ENCODE measurements at places on chromosomes 16 and 17.
A peak's percentile ranks its signal among the peaks of the same experiment; 100 is the strongest.

DNA sequence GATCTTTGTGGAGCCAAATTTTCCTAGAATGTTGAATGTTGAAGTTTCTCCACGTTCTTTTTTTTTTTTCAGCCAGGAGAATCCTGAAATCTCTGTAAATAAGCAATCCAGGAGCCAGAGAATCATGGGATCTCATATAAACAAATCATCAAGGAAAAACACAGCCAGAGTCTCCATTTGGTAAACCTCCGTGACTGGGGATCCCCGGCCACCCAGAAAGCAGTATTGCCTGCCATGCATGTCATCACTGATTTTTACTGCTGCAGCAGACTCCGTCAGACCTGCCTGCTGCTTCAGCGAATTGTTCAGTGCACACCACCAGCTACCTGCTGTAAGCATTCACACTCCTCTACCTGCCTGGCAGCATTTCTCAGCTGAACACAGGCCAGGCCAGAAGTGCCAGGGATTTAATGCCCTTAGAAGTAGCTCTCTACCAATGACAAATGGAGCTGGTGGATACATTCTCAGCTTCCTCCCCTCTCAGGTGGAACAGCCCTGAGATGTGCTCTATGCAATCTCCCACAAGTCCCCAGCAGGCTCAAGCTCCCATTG, 158.6 kb downstream of the CYLD start:
- no peak for DNase-seq

GRCh38 chr17:5921512-5922282, 148.5 kb upstream of the WSCD1 start:
- no peak for DNase-seq

- no peak for DNase-seq
Observed at GRCh38 chr17:40796846-40797245, 2.9 kb downstream of the KRT28 start.

DNA sequence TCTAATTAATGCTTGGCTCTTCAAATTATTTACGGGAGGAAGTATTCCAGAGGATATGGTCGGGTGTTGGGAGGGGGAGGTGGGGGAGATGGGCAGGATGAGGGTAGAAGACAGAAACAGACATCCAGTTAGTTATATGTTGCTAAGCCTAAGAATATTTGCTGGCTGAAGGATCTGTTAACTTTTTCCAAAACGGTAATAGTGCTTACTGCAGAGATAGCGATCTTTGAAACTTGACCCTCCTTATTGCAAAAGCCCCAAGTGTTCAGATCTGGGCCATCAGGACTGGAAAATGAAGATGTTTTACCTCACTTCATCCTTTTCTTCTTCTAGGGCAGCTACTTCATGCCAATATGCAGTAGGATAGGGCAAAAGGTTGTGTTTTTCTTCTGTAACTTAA, 27.0 kb upstream of the MMD start:
- no peak for DNase-seq

DNA sequence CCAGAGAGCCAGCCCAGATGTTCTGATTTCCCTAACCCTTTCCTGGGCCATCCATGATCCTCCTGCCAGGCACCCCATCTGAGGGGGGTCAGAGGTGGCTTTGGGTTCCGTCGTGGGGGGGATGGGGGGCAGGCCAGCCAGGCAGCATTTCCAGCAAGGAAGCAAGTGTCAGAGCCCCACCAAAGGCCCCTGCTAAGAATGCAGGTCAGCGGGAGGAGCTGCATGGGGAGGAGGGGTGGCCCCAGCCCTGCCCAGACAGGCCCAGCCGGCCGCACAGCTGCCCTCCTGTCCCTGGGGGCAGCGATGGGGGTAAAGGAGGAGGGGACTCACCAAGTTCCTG, 2.3 kb upstream of the SCRN2 start:
- no peak for DNase-seq

GRCh38 chr17:59666235-59666634, 41.0 kb downstream of the PTRH2 start:
- DNase-seq: no peak

DNA sequence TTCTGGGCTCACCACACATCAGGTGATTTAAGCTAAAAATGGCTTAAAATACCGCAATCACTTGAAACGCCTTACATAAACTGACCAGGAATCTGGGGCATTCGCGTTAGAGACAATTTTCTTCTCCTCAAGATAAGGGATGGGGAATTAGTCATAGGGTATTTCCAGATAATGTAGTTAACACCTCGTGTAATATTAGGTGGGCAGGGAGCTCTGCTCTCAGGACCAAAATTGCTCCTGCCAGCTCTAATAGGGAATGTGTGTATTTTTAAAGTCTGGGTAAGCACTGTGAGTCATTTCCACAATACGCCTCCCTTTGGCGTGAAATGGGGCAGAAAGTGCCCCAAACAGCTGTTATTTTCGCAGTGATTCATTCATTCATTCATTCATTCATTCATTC, 408.6 kb downstream of the MAF start:
- no peak for DNase-seq

GRCh38 chr16:35873472-35873871, 2414.1 kb downstream of the TP53TG3F start:
- DNase-seq: no peak

DNA sequence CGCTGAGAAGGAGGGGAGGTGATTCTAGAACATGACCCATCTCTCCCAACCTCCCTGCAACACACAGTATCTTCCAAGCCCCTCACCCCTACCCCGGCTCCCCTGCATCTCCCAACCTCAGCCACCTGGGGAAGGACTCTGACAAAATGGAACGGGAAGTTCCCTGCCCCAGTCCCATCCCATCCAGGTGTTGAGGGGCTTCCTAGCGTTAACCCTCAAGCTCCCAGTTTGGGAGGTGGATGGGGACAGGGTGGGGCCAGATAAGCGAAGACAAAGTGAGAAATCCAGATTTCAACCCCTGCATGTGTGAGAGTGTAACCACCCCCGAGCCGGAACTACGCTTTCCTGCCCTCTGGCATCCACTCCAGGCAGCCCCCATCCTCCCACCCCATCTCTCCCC, 1.8 kb downstream of the ZSCAN10 start:
- DNase-seq: no peak

- DNase-seq: no peak
Observed at GRCh38 chr16:26985100-26986065, 81.3 kb upstream of the C16orf82 start.

- DNase-seq: no peak
Observed at GRCh38 chr17:6711681-6712057, 1.5 kb downstream of the SLC13A5 start.

- DNase-seq: no peak
Observed at GRCh38 chr16:11949527-11949926, 7.7 kb upstream of the NPIPB2 start.

DNA sequence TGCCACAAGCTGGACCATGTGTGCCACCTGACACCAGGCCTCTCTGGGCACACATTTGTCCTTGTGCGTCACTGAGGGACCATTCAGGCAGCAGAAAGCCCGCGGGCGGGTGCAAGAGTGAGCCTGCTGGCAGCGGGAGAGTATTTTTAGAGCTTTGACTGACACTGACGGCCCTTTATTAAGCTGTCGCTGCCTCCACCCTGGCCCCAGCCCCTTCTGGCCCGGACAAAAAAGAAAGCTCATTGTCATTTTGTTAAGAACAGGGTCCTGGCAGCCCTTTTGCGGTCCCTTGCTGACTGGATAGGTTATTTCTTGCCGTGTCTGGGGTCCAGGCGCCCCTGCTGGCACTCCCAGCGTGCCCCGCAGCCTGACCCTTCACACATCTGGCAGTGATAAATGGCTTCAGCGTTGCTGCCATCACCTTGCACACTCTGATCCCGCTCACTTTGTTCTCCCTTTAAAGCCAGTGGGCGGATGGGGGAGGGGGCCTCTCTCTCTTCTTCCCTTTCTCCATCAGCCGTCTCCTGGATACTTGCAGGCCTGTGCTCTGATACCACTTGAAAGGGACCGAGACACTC, 78.4 kb upstream of the NKD1 start:
- DNase-seq: no peak

DNA sequence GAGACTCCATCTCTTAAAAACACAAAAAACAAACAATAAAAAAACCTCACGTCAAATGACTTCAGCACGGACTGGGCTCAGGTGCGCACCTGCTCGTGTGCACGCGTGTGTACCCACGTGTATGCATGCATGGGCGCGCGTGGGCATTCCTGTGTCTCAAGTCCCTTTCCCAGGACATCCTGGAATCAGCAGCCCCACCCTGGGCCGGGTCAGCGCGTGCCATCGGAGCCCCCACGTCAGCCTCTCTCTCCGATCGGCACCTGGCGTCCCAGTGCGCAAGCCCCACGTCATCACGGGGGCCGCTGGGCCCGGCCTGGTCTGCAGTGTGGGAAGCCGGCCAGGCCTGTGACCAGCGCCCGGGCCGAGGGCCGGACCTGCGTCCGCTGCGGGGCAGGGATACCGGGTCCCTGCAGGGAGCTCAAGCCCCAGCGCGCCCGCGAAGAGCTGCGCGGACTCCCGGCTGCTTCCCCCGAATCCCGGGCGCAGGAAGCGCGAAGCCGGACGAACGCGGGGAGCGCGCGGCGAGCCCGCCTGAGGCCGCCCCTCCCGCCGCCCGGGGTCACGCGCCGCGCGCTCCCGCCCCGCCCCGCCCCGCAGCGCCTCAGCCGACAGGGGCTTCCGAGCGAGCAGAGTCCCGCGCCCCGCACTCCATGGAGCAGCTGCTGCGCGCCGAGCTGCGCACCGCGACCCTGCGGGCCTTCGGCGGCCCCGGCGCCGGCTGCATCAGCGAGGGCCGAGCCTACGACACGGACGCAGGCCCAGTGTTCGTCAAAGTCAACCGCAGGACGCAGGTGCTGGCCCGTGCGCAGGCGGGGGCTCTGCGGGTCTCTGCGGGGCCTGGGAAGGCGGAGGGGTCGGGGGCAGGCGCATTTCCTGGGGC, at the start of gene FN3K:
TSS of gene FN3K (plus strand) at position 629 of the 880 bp plus-strand sequence. CDS start at position 651, 22 bp downstream.
- DNase-seq: peak; percentile 39

DNA sequence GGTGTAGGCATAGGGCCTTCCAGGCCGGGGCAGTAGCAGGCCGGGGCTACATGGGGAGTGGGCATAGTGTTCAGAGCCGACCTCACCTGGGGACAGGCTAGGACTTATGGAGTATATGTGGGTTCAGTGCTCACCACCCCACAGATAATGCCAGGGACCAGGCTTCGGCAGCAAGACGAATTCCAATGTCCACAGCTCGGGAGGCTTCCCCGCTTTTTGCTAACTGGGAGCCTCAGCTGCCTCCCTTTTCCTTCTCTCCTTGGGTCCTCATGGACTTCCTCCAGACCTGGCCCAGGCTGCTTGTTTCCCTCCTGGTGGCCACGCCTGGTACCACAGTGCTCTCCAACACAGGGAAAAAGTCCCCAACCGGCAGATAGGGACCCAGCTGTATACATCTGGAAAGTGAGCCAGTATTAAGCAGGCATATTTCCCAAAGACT, 20.1 kb upstream of the SLC46A1 start:
- DNase-seq: no peak

DNA sequence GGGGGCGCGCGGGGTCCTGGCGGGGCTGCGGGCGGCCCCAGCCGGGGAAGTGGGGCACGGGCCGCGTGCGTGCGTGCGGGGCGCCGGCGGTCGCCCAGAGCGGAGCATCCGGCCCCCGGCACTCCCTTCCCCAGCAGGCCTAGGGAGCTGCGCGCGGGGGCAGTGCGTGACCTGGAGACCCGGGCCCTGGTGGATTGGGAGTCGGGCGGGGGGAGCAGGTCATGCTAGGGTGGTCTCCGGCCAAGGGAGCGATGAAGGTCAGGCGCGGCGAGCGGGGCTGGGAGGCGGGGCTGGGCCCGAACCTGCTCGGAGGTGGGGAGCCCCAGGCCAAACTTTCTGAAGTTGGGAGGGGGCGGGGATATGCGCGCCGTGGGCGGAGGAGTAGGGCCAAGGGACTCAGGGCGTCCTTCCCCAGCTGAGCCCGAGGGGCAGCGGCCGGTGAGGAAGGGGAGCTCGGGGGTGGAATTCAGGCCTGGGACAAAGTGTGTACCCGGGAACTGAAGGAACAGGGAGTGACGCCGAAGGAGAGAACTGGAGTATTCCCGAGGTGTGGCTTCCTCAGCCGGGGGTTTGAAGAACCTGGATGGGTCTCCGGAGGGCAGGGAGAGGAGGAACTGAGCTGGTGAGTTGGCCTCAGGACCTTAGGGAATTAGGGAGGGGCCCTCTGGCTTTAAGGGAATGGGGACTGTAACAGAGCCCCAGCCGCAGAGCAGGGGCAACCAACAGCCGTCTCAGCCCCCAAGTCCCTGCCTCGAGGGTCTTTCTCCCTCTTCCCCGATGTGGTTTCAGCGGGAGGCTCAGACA, 589 bp downstream of the XYLT2 start:
- DNase-seq: no peak

DNA sequence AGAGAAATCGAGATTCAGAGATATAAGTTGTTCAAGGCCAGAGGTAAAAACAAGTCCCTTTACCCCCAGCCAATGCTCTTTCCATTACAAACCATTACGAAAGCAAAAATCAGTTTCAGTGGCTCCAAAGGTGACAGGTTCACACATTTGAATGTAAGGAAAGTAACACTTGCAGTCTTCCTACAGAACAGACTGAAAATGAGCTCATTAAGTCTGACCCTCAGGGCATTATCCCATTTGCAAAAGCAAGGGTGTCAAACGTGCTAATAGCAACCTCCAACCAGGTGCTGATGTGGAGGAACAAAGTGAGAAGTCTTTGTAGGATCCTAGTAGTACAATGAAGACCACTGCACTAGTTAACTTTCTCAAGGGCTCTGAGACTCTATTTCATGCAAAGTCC, 65.2 kb downstream of the XPO6 start:
- DNase-seq: no peak

GRCh38 chr16:11913425-11914079, 2.2 kb downstream of the GSPT1 start:
- DNase-seq: peak; percentile 48

- peak; percentile 16 for DNase-seq
Observed at GRCh38 chr16:57578521-57579360, 36.3 kb downstream of the ADGRG5 start.

DNA sequence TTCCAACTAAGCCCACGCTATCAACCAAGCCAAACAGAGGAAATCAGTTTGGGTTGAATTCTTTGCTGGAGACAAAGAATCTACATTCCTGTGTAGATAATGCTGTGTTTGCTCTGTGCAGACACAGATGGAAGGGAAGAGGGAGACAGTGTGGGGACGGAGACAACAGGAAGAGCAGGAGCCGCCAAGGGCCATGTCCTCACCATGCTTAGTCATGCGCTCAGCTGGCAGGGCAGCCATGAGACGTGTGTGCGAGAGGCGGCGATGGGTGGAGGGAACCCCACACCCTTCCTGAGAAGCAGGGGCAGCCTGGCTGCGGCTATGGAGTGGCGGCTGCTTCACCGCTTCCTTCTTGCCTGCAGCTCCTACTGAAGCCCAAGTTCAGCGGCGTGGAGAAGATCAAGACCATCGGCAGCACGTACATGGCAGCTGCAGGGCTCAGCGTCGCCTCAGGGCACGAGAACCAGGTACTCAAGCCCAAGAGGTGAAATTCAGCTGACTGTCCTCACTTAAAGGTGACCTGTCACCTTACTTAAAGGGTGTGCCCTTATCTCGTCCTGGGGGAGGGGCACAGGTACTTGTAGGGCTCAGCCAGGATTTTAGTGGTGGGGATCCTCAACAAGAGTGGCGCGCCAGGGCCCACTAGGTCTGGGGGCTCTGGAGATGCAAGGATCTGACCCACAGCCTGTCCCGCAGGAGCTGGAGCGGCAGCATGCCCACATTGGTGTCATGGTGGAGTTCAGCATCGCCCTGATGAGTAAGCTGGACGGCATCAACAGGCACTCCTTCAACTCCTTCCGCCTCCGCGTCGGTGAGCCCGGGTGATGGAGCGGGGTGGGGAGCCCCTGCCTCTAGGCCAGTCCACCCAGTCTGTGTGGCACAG, 47.5 kb downstream of the ADCY7 start:
- peak; percentile 79 for DNase-seq
